ENCODE measurements at places on chromosomes 5 and 9. TPM values are rescaled to one million over a fixed set of nuclear protein-coding genes. Genes with fewer than 3 reads are reported as not detected.

PHYHD1 gene
- 11.9 TPM for total RNA-seq

GRCh38 chr9:129573977-129574376 is 46.9 kb downstream of the C9orf50 start:
- no peak for DNase-seq

- no peak for DNase-seq
Observed at GRCh38 chr9:5696884-5697283, 68.0 kb downstream of the RIC1 start.

DNA sequence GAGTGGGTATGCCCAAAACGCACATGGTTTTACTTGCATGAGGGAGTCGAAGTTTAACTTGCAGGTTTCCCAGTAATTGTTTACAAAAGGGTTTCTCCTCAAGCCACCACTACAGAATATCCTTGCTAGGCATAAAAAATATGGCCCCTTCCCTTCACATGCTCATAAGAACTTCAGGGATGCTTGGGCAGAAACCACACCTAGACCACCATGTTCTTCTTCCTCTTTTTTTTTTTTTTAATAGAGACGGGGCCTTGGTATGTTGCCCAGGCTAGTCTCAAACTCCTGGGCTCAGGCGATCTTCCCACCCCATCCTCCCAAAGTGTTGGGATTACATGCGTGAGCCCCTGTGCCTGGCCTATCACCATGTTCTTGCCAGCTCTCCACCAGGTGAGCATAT is 18.6 kb upstream of the PLIN2 start:
- DNase-seq, result no peak

DNA sequence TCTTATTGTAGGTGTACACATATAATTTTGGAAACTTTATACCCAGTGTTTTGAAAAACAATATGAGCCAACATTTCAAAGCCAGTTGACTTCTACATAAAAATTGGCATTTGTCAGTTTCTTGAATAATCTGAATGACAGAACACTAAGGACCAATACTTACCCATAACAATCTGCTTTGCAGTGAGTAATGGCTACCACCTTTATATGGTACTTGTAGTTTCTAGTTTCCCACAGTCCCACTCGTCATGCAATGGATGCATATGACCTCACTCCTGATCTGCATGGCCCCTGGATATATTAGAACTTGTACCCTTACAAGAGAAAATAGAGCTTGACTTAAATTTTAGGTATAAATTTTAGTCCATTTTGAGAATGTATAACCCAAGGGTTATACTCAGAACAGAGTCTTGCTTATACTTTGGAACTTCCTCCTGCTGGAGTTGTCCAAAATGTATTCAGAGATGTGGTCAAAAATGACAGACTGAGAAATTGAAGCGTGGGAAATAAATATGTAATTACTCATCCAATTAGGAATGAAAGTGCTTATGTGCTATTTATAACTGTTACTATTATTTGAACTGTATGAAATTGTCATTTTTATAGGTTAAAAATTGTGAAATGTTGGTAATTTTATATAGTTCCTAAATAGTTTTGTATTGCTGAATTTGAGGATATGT is 19.5 kb downstream of the XRCC4 start:
- DNase-seq, result no peak

- no peak for DNase-seq
Observed at GRCh38 chr5:167893271-167893670, 398.2 kb upstream of the WWC1 start.

TAS2R1 gene
- total RNA-seq, result 0.32 TPM

DNA sequence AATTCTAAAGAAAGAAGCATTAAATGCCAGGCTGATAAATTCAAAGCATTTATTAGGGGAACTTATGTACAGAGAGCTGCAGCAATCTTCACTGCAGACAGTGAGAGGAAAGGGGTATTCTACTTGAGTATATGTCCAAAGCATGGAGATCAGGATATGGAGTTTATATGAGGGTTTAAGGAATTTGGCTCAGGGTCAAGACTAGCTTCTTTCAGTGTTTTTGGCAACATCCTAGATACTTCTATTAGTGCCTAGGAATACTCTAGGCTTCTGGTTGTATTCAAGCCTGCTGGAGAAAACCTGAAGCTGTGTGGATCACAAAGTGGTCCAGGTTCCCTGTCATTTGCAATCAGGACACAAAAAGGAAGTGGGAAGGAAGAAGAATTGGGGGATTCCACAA is 194.6 kb downstream of the CETN3 start:
- DNase-seq, result no peak

- no peak for DNase-seq
Observed at GRCh38 chr9:136495238-136495800, 12.5 kb upstream of the SEC16A start.
